Activated naive CD8-positive, alpha-beta T cell treated with anti-CD3 and anti-CD28 coated beads for 36 hours (primary cell): ENCODE measurements at places on chromosomes 5 and 9.

GRCh38 chr5:93594591-93595419 lies 11.8 kb downstream of the NR2F1 start:
- DNase-seq: no peak

- DNase-seq: no peak
Observed at GRCh38 chr5:82425591-82425990, 147.4 kb upstream of the RPS23 start.

GRCh38 chr5:39579750-39580149 lies 155.0 kb upstream of the DAB2 start:
- no peak for DNase-seq

DNA sequence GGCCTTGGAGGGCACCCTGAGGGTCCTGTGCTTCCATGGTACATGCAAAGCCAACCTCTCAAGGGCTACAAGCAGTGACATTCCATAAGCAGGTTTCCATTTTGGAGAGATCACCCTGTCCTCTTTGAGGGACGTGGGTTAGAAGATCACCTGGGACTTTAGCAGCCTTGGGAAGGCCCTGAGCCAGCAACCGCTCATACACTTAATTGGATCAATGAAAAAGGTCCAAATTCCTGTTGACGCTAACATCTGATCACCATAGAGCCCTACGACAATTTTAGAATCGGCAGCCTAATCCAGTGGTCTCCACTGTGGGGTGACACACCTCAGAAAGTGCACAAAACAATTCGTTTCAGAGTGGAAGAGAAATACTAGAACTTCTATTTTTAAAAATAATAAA lies 196.0 kb upstream of the NR3C1 start:
- DNase-seq: no peak

- DNase-seq: no peak
Observed at GRCh38 chr5:71974165-71974564, 133.1 kb upstream of the MAP1B start.

- DNase-seq: no peak
Observed at GRCh38 chr5:5678909-5679308, 256.4 kb downstream of the ICE1 start.

GRCh38 chr5:103473725-103474124 lies 88.9 kb downstream of the NUDT12 start:
- DNase-seq: no peak

DNA sequence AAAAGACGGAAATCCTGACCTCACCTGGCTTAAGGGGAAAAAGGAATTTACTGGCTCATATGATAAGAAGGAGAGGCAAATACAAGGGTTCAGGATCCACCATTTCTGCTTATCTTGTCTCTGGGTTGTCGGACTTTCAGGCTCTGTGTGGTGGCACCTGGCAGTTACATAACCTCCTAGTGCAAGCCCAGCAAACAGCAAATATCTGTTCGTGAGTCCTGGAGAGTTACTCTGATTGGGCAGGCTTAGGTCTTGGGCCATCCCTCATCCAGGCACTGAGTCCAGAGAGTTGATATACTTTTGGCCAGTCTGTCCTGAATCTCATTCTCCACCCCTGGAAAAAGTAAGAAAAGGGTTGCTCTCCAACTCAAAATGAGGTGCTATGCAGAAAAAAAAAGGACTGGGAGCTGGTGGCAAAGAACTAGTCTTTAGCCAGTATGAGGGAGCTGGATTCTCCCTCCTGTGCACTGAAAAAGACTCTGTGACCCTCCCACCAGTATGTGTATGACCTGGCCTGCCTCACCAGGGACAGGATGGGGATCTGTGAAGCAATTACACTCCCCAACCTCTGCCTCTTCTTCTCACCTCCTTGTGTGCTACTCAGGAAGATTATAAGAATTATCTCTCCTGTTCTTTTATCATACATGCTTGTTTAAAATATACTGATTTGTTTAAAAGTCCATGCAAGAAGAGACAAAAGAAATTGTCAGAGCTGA lies 282.9 kb downstream of the ARHGAP26 start:
- DNase-seq: no peak

GRCh38 chr9:131724683-131725082 lies 15.2 kb downstream of the RAPGEF1 start:
- DNase-seq: no peak

DNA sequence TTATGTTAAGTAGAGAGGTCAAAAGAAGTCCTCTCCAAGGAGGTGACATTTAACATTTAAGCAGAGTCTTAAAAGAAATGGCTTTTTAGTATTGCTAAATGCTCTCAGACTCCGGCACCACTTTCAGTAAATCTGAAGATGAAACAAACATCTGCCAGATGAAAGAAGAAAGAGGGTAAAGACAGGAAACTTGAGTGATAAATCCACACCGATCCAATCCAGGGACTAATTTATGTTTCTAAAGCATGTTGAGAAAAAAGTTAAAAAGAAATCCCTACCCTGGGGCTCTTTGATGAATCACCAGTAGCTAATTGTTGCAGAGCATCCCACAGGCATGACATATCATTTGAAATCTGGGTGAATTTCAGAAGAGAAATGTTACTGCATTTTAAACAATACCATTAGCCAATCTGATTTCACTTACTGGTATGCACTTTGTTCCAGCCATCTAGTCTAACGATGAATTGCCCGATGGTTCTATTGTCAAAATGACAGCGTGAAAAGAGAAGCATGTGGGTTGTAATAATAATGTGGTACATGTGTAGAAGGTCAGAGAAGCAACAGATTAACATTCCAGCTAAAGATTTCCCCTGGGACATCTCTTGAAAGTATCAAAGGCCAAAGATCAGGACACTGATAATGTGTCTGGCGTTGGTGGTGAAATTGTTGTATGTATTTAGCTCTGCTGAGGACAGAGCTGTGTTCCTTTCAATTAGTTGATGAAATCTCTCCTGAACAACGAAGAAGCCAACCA lies 485.7 kb downstream of the CSNK1G3 start:
- DNase-seq: no peak

DNA sequence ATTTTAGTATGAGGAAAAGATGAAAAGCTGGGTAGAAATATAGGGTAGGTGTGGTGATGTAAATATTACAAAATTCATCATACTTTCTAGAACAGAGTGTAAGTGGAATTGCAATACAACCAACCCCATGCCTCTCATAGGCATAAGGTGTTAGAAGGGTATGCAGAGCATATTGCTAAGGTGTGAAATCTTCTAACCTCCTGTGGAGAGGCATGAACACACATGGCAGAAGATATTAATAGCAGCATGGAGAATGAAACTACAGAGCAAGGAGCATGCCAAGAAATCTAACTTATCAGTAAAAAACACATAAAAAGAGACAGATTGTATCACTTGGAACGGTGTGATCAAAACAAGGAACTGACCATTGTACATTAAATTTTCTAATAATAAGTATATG lies 441.5 kb downstream of the CDH18 start:
- no peak for DNase-seq

DNA sequence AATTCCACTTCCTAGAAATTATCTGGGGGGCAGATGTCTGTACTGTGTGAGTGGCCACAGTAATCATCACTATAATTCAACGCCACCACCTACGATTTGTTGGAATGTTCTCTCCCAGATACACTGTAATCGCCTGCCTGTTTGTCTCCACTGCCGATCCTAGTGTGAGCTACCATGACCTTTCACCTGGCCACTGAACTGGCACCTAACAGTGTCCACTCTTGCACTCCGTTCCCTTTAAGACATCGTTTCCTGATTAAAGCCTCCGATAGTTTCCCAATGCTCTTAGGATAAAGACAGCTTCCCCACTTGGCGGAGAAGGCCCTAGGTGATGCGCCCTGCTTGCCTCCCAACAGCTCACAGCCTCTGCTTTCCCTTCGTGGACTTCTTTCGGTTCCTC lies 4.0 kb downstream of the PHYKPL start:
- no peak for DNase-seq

- DNase-seq: no peak
Observed at GRCh38 chr5:90477621-90478215, 3.1 kb downstream of the POLR3G start.

DNA sequence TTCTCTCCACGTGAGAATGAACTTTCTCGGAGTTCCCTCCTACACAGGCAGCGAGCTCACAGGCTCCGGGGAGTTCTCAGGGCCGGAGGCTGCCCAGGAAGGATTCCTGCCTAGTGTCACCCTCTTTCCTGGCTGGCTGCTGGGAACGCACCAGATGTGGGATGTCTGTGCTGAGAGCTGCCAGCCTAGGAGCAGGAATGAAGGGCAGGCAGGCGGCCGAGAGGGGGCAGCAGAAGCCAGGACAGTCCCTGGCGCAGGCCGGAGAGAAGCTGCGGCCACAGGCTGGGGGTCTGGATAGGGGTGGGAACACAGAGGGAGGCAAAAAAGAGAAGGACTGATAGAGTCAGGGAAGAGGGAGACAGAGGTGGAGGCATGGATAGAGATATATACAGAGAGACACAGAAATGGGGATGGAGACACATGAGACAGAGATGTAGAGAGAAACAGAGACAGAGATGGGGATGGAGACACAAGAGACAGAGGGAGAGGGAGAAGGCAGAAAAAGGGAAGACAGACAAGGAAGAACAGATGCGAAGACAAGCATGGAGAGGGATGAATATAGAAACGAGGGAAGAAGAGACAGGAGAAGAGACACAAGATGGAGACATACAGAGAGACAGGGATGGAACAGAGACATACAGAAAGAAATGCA lies 25.3 kb upstream of the ENHO start:
- peak; percentile 37 for DNase-seq

DNA sequence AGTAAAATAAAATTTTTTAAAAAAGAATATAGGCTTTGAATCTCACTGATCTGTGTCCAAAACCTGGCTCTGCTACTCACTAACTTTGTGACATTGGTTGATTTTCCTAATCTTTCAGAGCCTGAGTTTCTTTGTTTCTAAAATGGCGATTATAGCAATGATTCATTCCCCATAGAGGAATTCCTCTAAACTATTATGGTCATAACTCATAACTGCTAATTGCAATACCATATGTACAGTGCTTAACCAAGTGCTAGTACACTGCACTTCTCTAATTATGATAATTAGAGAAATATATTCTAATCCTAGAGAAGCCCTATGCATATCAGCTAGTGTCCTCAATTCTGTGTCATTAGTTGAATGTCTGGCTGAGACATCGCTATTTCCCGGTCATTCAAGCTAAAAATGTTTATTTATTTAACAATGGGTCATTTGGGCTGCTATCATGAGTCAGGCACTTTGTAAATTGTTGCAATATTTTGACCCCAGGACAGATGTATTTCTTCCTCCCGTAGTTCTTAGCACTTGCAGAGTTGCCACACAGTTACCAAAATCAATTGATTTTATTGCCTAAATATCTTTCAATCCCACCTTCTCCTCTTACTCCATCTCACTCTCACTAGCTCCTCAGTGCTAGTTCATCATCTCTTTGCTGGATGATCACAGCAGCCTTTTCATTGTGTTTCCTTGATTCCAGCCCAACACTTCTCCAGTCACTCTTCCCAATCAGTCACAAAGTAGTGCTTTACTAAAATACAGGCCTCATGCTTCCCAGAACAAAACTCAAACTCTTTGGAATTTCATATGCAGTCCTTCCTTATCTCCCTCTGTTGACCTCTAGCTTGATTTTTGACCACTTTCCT lies 200.9 kb upstream of the PAPPA start:
- DNase-seq: no peak

DNA sequence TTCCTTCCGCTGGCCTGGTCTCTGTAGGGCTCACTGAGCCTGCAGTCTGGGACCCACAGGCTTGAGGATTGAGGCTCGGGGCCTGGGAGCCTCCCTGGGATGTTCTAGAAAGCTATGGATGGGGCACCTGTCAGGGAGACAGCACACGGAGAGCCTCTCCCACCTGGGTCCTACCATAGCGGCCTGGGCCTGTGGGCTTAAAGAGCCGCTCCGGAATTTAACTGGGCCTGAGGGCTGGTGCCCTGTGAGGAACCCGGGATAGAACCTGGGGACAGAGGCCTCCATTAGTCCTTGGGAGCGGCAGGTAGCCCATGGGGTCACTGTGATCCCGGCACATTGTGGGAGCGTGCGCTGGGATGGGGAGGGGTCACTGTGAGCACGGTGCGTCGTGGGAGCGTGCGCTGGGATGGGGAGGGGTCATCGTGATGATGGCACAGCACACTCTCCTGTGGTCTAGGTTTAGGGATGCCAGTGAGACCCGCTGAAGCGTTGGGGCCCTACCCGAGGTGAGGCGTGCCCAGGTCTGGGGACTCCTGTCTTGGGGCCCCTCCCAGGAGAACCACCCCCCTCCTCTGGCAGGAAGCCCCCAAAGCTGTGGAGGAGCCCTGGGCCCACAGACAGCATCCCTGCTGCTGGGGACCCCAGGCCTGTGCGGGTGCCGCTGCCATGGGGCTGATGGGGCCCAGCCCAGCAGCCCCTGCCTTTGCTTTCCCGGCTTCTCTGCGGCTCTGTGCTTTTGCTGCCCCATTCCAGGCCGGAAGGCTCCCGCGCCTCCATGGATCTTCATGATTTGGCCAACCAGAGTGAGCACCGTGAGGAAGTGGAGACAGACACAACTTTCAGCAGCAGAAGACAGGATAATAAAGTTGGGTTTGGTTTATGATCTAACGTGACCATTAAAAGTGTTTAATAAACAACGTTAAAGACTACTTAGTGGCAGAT lies 3.4 kb upstream of the CEP72 start:
- DNase-seq: no peak

GRCh38 chr5:141834331-141834730 lies 43.9 kb downstream of the PCDH1 start:
- no peak for DNase-seq

- no peak for DNase-seq
Observed at GRCh38 chr5:112012104-112012503, 255.1 kb upstream of the NREP start.

- DNase-seq: no peak
Observed at GRCh38 chr9:129617167-129617566, 3.7 kb downstream of the C9orf50 start.

DNA sequence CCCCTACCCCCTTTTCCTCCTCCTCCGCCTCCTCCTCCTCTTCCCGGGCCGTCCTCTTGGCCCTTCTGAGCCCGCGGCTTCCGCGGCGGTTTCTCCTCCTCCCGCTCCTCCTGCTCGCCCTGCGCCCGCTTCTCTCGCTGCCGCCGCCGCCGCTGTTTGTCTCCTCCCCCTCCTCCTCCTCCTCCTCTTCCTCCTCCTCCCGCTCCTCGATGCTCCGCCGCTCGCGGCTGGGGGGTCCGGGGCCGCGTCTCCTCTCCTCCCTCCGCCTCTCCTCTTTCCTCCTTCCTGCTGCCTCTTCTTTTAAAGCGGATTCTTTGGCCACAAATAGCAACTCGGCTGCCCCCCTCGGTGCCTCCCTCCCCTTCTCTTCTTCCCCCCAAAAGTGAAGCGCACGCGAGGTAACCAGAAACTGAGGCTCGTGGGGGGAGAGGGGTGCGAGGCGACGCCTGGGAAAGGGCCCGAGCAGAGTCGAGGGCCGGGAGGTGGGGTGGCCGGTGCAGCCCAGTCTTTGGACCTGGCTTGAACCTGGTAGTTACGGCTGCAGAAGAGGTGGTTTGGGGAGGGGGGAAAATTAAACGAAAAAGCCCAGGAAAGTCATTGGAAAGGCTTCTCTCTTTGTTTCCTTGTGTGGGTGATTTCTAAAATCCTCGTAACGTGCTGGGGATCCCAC lies 1058.5 kb upstream of the DMAC1 start:
- DNase-seq: peak; percentile 21

DNA sequence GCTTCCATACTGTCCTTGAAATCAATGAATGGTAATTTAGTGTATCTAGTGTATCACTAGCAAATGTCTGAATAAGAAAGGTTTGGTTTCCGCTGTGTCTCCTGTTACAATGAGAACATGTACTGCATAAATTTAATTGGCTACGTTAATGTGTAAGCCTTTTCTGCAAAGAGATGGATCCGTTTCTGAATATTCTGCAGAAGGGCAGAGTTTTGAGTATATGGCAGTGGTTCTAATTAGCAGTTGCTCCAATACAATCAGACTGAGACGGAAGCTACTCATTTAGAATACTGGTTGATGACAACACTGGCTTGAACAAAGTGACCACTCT lies 555 bp upstream of the PCDHGC4 start:
- DNase-seq: no peak

GRCh38 chr9:3177146-3177761 lies 333.4 kb upstream of the PUM3 start:
- no peak for DNase-seq
